ENCODE measurements at places on chromosomes 12 and 14.

GRCh38 chr12:52455821-52456220, 3.9 kb upstream of the KRT6B start:
- no peak for DNase-seq

DNA sequence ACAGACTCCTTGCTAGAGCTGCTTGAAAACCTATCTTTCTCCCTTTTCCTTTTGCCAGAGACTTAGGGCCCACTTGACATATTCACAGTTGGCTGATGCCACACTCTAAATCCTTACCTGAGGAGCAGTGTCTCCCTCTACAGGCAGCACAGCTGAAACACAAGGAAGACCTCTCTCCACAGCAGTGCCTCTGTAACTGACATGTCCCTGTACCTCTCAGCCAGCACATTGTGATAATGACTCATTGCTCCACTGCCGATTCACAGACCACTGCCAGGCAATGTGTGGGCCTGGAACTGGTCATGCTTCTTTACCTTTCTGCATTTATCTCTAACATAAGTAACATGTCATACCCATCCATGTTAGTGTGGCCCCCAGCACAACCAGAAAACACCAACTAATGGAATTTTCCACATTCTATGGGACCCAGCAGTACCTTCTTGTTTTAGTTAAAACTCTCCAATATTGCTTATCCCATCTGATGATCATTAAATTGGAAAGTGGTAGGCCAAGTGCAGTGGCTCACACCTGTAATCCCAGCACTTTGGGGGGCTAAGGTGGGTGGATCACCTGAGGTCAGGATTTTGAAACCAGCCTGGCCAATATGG, 56.5 kb downstream of the GTF2A1 start:
- no peak for DNase-seq

GRCh38 chr12:31702047-31702446, 26.8 kb downstream of the AMN1 start:
- DNase-seq = no peak

GRCh38 chr12:32125455-32126084, 18.9 kb downstream of the BICD1 start:
- DNase-seq = no peak

- no peak for DNase-seq
Measured at GRCh38 chr12:122646517-122647217, 56.5 kb downstream of the HCAR2 start.

DNA sequence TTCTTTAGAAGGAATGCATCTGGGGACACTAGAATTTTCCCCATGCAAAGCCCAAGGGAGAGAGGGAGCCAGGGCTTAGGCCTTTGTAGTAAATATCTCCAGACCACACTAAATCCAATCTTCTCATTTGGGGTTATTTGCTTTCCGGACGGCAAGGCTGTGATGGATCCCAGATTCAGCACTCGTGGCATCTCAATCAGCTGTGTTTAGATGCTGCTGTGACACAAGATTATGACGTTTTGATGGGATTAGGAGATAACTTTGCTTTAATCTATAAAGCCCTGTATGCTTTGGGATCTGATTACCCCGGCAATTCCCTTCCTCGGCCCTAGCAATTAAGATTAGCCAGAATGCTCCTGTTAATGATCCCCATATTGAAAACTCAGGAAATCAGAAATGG, 686.7 kb upstream of the TBX3 start:
- no peak for DNase-seq

- no peak for DNase-seq
Measured at GRCh38 chr12:131759176-131759575, 48.3 kb downstream of the SFSWAP start.

DNA sequence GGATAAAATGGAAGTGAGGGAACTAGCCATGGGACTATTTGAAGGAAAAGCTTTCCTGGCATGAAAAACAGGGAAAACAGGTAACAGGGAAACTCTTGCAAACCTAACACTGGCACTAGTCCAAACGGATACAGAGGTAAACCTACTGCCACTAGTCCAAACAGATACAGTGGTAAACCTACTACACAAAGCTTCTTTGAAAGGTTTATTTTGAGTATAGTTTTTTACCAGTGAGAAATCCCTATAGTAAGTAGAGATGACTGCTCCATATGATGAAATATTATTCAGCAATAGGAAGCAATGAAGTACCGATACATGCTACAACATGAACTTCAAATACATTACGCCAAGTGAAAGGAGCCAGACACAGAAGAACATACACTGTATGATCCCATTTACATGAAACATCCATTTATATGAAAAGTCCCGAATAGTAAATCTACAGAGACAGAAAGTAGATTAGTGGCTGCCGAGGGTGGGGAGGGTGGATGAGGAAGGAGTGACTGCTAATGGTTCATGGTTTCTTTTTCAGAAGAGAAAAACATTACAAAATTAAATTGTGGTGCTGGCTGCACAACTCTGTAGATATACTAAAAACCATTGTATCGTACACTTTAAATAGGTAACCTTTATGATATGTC, 25.5 kb downstream of the SPTLC2 start:
- no peak for DNase-seq

GRCh38 chr12:77064896-77065360, 441 bp downstream of the E2F7 start:
- DNase-seq = no peak
